ENCODE measurements at places on chromosomes 11 and 22.

DNA sequence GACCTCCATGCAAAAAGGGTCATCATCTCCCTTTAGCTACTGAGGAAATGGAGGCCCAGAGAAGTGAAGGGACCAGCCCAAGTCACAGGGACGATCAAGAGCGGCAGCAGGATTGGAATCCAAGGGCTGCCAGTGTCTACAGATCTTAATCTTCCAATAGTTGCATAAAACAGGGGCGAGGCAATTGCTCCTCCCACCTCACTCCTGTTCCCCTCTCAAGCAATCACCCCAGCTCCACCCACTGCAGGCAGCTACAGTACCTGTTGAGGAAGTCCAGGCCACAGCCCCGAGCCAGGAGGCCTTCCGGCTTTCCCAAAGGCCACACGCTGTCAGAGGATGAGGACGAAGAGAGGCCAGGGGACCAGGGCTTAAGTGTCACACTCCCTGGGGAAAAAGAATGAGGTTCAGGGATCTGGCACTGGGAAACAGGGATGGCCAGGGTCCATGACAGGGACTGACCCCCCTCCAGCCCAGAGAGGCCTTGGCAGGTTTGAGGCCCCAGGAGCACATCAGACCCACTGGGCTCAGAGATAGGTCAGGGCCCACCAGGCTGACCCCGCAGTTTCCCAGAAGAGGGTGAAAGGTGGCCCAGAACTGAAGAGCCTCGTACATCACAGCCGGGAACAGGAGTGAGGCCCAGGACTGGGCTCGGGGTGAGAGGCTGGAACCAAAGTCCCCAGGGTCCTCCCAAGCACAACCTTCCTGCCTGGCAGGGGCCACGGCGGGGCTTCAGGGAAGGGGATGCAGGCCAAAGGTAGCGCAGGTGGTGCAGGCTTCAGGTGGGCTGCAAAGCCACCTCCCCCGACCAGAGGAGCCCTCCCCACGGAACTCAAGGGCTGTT lies 16.4 kb upstream of the MFNG start:
- DNase-seq, result no peak

DNA sequence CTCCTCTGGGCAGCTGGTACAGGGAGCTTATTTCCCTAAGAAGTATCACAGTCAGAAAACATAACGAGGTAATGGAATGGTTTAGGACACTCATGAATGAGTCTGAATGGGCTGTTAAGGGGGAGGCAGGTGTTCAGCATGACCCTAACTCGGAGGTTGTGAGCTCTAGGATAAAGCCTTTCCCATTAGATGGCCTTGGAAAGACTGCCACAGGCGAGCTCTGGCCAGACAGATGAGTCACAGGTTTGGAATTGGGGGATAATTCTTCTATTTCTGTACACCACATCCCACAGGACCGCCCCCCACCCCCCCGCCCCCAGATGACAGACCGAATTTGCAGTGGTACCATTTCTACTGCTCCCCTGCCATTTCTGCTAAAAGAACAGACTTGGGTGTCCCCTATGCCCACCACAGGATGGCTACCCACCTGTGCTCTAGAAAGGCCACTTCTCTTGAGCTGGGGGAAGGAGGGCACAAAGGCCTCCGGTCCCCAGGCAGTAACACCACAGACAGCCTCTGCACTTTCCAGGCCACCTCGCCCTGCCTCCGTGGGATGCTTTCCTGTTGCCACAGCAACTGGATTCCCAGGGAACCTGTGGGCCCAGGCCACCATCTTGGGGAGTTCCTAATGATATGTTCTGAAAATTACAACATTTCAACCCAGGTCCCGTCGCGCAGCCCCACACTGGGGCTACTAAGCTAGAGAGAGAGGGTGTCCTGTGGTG lies 76.7 kb downstream of the TRIM29 start:
- DNase-seq, result peak; percentile 67

DNA sequence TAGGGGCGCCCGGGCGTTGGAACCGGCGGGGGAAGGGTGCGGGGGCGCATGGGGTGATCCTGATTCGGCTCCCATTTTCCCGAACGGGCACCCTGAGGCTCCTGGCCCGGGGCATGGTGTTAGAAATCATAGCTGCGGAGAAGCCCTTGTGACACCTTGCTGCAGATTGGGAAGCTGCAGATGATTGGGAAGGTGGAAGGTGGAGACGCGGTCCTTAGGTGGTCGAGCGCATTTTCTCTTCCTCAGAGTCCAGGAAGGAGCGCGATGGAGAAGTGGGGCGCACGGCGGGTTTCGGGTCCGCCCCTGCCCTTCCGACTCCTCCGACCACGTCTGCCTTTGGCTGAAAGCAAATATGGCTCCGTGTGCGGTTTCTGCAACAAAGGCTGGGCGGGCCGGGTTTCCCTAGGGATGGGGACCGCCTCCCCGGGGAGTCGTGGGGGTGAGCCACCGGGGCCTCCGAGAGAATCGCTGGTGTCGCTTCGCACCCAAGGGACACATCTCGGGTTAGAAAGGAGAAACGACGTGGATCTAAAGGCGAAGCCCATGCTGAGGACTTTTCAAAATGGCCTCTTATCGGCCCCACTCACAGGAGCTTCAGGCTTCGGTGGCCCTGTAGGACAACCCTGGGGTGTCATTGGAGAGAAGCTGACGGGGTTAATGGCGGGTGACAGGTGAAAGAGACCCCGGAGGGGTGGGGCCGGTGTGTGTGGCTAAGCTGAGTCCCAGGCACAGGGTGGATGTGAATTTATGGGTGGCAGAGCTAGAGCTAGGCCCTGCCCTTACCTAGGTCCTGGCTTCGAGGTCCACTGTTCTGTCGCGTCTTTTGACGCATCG lies 707 bp upstream of the FTH1 start:
- DNase-seq, result peak; percentile 48

DNA sequence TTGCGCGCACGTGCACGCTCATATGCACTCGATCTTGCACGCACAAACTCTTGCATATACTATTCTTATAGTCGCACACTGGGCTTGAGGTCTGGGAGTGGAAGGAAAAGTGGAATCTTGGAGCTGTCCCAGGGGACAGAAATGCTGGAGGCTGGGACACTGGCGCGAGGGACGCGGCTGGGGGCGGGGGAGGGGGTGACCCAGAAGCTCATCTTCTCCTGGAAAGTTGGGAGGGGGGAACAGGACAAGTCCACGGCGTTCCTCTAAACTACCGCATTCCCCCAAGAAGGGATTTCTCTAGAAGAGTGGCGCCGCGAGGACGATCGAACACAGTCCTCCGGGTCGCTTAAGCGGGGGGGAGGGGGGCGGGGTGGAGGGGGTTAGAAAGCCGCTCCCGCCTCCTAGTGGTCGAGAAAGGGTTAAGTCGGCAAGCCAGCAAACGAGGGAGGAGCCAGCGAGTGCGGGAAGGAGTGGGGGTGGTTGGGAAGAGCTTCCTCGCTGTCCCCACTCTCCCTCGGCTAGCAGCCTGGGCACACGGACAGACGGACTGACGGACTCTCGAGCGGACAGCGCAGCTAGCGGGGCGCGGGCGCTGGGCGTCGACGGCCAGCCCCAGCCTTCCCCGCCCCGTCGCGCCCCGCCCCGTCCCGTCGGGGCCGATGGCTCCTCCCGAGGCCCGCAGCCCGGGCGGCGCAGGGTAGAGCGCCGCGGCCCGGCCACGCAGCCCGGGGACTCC lies at the start of gene RTN4RL2:
Gene RTN4RL2, plus strand, starts transcription at position 507 of the 736 bp plus-strand sequence. CDS start 338 bp downstream, outside the sequence.
- peak; percentile 57 for DNase-seq

DNA sequence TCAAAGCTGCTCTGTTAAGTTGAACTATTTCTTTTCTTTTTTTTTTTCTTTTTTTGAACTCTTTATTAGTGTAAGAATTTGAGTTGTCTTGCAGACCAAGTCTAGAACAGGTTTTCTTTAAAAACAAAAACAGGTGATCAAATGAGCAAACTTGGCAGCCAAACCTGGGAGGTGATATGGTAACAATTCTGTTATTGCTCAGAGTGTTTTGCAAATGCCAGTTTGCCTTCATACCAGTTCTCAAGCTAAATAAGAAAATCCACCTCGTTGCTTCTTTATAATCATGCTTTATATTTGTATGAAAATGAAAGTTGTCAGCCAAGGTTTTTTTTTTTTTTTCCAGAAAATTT lies 76.9 kb downstream of the DEPDC5 start:
- DNase-seq, result no peak

All from RPMI7951 (cell line).